T-helper 1 cell (primary cell): ENCODE measurements at places on chromosomes 7 and 10.

DNA sequence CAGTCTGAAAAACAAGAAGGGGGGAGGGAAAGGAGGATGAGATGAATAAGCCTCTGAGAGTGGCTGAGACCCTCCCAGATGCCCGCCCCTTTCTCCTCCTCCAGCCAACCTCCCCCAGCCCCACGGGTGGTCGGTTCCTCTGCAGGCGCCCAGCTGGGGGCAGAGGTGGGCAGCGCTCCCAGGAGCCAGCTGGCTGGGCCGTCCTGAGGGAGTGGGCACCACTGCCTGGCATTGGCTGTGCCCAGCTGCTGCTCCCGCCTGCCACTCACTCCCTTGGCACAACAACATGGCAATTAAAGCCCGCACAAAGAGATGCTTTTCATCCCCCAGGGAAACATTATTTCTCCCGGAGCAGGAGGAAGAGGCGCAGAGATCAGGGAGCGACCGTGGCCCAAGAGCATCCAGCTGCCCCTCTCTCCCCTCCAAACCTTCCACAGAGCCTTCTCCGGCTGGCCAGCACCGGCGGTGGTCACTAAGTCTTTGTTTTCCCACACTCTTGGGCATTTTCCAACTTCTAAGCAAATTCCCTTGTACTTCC lies 107.2 kb downstream of the SPDYE5 start:
- no peak for DNase-seq

GRCh38 chr7:44633254-44634186 lies 27.1 kb downstream of the OGDH start:
- peak; percentile 40 for DNase-seq

DNA sequence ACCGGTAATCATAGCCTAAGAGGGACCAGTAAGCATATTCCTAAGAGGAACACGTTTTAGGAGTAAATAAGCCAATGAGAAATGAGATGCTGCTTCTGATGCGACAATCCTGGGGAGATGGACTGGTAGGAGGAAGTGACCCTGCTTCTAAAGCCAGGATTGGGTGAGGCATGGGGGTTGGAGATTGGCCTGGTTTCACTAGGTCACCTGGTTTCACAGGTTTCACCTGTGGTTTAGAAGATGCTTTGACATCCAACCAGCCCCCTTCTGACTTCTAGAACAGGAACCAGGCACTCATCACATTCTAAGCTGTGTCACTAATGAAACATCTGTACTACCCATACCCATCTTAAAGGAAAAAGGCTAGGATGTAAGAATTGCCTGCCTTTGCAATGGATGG lies 53.0 kb upstream of the BAMBI start:
- no peak for DNase-seq

- DNase-seq: no peak
Observed at GRCh38 chr7:123096976-123097375, 101.5 kb upstream of the TAS2R16 start.

DNA sequence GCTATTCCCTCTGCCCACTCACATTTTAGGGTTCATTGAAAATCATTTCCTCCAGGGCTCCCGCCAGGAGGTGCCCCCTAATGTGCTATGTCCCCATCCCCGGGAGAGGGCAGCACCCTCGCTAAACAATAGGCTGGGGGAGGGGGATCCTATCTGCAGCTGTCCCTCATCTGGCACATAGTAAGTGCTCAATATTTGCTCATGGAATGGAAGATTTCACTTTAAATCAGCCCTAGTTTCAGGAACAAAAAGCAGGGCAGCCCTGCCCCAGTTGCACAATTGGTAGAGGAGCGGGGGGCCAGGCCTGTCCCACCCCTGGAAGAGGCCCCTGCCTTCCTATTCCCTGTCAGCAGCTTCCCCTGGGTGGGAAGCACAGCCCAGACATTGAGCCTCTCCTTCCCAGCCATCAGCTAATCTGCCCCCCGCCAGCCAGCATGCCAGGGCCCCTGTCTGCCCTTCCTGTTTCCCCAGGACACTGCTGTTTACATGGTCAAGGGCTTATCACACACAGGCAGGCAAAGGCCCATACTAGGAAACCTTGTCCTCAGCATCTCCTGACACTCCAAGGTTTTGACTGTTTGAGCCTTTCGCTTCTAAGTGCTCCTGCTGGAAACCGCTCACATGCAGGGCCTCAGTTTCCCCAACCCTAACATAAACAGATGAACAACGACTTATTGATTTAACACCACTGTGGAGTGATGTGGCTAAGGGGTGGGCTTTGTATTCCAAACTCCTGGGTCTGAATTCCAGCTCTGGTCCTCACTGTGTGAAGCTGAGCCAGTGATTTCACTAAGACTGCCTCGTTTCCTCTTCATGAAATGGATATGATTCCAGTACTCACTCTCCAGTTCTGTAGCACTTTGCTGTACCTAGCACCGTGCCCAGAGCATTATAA lies 130.7 kb upstream of the ZMIZ1 start:
- no peak for DNase-seq

- DNase-seq: no peak
Observed at GRCh38 chr10:132743925-132744490, 41.9 kb downstream of the NKX6-2 start.

DNA sequence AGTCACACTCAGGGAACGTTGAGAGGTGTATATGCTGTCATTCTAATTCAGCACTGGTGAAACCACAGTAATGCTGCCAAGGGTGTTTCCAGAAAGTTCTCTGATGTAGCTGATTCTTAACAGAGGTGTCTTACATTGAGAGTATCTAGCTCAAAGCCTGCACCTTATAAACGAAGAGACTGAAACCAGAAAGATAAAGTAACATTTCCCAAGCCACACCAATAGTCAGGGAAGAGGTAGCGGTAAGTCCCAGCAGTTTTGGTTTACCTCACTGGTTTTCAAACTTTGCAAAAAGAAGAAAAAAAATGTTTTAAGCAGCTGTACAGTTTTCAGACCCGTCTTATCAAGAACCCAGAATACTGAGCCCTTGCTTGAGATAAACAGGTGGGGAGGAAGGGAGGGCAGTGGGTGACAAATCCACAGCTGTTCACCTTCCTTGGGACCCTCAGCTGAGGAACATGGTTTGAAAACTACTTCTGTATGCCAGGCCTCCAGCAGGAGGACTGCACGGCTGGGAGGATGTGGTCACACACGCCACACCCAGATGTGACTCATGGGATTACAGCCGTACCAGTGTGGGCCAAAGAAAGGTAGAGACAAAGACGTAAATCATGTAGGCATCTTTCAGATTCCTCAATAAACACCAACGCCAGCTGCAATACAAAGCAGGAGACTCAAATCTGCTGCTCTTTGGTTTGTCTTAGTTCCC lies 63.9 kb upstream of the GSDME start:
- peak; percentile 93 for DNase-seq

DNA sequence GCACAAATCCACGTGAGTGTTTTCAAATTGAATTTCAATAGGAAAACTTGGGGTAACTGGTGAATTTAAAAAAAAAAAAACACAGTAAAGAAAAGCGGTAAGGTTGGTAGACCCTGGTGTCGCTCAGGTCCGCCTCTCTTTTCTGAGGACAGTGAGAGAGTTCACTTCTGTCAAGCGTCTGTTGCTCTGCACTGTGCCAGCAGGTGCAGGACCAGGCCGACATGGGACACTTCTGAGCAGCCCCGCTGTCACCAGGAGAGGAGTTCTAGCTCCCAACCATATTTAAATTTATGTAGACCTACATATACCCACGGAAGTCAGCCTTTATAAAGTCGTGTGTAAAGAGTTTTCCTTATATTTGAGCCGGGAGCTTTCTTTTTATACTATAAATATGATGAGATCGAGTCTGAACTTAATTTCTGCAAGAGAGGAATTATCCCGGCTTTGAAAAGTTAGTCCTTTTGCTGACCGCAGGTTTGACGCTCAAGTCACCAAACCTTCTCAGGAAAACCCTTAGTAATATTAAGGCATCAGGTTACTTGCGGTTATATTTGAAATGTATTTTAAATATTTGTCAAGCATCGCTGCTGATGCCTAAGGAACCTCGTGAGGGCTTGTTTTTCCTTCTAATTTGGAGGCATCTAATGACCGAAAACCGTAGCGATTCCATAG lies 531 bp downstream of the IKZF1 start:
- no peak for DNase-seq

DNA sequence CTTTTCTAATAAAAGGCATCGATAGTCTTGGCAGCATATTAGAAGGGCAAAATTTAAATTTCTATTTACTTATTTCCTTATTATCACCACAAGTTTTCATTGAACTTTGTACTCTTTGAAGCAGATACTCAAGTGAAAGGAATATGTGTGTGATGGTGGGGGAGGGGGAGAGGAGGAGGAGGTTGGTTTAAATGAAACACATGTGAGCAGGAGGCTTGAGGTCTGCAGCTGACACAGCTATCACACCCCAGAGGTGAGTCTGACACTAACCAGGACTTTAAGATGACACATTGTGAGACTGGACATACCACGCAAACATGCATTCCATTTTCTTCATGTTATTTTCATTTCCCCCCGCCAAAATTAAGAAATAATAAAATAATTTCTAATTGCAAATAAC lies 63.3 kb downstream of the CTTNBP2 start:
- DNase-seq: no peak

GRCh38 chr7:73871163-73872011 lies 10.4 kb downstream of the TMEM270 start:
- DNase-seq: no peak
